ENCODE measurements at places on chromosomes 16 and 17. TPM values are rescaled to one million over a fixed set of nuclear protein-coding genes. Genes with fewer than 3 reads are reported as not detected.
A peak's percentile ranks its signal among the peaks of the same experiment; 100 is the strongest.

DNA sequence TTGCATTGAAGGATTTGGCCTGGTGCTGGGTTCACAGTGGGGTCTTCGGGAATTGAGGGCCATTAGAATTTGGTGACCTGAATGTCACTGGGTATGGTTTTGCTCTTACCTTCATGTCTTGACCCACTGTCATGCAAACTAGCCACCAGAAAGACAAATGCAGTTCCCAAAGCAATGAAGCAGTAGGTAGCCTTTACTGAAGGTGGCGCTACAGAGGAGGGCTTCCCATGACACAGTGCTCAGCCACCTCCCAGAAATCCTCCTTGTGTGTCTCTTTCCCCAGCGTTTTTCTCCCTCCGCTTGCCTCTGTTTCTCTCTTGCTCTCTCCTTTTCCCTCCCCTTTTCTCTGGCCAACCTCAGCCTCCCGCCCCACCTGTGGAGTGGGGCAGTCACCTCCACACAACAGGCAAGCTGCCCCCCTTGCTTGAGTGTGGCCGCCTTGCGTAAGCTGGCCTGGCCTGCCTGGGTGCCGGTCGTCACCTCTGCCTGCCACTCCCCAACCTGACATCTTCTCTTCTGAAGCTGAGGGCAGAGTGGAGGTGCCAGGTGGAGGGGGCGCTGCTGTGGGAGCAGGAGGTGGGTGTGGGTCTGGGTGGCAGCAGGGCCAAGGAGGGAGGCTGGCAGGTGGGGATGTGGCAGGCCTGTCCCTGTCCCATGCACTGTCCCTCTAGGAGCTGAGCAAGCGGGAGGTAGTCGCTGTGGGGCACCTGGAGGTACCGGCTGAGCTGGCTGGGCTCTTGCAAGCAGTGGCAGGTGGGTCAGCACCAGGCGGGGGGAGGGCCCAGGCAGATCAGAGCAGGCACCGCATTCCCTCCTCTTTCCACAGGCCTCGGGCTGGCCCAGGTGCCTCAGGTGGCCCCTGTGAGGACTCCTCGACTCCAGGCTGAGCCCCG, 34.7 kb downstream of the MYO15A start:
- peak; percentile 54 for DNase-seq

DNA sequence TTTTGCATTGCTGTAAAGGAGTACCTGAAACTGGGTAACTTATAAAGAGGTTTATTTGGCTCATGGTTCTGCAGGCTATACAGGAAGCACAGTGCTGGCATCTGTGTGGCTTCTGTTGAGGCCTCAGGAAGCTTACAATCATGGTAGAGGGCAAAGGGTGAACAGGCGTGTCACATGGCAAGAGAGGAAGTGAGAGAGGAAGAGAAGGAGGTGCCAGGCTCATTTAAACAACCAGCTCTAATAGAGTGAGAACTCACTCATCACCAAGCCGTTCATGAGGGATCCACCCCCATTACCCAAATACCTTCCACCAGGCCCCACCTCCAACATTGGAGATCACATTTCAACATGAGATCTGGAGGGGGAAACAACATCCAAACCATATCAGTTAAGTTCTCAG, 16.4 kb upstream of the CLEC19A start:
- no peak for DNase-seq

- DNase-seq = peak; percentile 94
Measured at GRCh38 chr17:1617620-1618174, 10.9 kb downstream of the SLC43A2 start.

G6PC1 gene
- total RNA-seq = not detected

DNA sequence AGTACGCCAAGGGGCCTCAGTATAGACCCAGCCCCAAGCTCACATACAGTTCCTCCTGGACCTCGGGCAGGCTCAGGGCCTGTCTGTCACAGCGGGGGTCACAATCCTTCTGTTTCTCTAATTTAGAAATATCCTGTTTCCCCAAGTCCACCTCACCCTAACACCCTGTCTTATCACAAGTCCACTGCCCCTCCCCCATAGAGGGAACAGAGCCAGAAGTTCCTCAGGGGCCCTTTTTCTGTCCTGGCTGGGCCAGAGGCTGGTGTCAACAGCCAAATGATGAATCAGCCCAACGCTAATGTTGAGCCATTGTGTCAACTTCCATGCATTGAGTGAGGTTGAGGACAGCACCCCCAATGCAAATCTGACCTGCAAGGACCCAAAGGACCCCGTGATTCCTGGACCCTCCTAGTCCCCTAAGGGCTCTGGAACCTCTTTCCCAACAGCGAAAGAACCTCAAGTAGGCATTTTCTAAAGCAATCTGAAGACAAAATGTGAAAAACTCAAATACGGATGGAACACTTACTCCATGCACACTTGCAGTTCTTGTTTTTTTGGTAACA, 58.6 kb downstream of the PECAM1 start:
- peak; percentile 43 for DNase-seq

Measured in GM23248 (cell line).